Effector CD4-positive, alpha-beta T cell (primary cell): ENCODE measurements at places on chromosomes 7 and 10.

- no peak for DNase-seq
Observed at GRCh38 chr10:88763441-88763840, 3.6 kb downstream of the LIPN start.

DNA sequence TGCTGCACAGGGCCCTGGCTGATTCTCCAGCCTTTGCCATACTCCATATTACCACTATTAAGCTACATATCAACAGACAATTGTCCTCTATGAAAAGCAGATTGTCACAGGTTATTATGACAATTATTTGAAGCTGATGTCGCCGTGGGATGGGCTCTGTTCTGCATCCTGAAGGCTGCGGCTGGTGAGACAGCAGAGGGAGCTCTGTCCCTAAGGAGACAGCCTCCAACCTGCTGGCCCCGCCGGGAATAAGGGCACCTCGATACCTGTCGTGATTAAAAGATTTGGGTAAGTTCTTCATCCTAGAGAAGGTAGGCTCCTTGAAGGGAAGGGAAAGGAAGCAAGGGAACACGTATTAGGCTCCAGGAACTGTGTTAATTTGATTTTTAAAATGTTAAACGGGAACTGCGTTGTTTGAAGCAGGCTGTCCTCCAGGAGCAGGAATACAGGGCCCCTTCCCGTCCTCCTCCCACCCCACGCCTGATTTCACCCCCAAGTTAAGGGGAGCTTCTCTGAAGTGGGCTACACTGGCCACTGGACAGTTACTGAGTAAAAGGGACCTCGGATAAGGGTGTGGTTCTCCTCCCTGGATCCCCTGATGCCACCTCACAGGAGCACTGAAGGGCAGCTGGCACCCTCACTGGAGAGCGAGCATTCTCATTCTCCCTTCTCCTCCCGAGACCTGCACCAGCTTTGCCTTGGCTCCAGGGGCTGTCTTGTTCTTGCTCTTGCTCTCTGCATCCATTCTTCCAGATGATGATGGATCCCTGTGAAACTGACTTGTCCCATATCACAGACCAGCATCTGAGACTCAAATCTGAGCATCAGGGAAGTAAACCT lies 11.8 kb upstream of the TIAL1 start:
- DNase-seq, result peak; percentile 12

DNA sequence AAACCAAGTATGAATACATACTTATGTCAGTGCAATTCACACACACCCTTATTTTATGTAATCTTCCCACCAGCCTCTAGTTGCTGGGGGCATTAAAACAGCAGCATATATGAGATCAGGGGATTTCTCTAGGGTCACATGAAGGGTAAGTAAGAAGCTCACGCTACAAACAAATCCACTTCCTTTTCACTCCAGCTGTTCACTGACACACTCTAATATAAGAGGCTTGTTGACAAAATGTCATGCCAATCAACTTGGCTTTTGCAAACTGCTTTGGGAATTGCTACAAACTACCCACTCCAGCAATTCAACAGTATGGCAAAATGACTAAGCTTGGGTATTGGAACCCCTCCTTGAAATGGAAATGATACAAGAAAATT lies 10.3 kb downstream of the FAM3C start:
- no peak for DNase-seq

GRCh38 chr7:45136106-45137060 lies 21.2 kb upstream of the RAMP3 start:
- peak; percentile 54 for DNase-seq

DNA sequence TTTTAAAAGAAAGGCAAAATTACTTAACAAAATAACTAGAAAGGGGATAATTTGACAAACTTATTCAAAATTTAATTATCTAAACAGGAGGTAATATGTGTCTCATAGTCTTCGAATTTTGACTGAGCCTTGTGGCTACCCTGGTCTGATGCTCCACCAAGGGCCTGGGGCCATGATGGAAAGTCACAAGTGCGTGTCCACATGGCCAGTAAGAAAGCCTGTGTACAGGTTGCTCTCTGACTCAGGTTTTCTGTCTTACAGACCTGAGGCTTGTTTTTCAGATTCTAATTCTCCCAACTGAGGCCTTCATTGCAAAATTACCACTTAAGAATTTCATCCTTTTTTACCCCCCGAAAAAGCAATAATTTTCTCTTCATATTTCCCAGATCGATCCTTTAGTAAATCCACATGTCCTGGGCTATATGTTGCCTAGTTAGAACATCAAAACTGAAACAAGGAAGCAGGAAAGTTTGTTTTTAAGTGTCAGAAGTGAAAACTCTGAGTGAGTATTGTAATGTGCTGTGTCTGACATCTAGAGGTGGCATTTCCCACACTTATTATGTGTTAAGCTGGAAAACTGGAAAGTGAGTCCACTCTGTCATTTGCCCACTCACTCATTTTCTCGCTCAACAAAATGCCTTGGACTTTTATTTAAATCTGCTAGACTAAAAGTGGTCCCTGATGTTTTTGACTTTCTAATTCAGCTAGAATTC lies 10.0 kb downstream of the CYP3A43 start:
- DNase-seq, result no peak

DNA sequence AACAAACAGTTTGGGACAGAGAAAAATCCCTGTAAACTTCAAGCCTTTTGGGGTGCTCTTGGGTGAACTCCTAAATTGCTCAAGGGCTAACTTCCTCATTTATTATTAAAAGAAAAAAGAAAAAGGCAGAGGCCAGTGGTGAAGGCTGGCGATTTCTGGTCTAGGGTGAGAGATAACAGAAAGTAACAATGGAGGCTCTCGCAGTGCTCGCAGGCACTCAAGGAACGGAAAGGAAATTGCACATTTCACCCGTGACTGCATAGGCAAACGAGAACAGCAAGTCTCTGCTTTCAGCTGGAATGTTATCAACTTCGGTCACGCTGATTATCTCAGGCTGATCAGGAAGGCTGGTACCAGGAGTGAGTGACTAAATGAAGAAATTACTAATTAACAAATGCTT lies 70.7 kb downstream of the PRKAG2 start:
- DNase-seq, result no peak

DNA sequence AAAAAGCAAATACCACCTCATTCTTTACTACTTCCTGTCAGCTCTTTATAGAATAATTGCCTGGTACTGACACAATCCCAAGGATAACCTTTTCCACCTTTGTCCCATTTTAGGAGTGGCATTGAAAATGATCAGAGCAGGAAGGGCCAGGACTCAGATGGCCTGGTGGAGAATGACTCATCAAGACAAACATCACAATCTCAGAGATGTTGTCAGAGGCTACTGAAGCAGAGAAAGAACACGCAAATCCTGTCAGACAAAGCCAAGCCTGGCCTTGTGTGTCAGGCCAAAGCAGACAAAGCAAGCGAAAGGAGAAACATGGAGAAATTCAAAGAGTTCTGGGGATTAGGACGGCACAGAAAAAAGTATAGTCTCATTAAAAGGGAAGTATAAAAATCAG lies 40.9 kb downstream of the NSUN6 start:
- DNase-seq, result no peak

GRCh38 chr10:4018054-4018511 lies 233.1 kb upstream of the KLF6 start:
- no peak for DNase-seq

- DNase-seq, result no peak
Observed at GRCh38 chr7:96337519-96337918, 15.6 kb upstream of the SLC25A13 start.

GRCh38 chr10:99461230-99461629 lies 30.8 kb upstream of the GOT1 start:
- no peak for DNase-seq

DNA sequence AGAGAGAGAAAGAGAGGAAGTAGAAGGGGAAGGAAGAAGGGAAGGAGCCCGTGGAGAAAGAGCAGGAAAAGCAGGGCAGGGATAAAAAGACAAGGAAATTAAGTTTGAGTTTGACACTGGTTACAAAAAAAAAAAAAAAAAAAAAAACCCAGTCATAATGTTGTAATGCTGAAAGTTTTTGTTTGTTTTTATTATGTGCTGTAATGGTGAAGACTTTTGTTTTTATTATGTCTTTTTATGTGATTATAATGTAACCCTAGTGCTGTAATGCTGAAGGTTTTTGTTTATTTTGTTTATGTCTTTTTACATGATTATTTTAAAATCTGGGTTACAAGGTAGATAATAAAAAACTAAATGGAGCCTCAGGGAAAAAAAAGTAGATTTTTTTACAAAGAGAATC lies 184.8 kb downstream of the SEMA3A start:
- DNase-seq, result no peak

DNA sequence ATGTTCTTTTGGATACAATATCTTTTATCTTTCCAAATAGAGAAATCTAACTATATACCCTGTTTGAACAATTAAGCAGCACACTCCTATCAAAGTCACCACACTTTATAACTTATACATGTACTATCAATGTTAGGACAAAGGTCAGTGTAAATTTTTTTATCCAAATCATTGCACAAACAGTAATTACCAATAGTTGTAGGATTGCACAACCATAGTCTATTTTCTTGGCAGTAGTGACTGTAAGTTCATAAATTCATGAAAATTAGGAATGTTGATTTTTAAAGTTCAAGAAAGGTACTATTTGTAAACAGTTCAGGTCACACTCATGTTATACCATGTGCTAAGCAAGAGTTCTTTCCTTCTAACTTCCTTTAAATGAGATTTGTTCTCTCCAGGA lies 9.3 kb downstream of the WNT2 start:
- DNase-seq, result no peak

- DNase-seq, result no peak
Observed at GRCh38 chr10:25068152-25069058, 52.0 kb downstream of the THNSL1 start.

GRCh38 chr7:28792858-28793257 lies 165.3 kb downstream of the TRIL start:
- no peak for DNase-seq

DNA sequence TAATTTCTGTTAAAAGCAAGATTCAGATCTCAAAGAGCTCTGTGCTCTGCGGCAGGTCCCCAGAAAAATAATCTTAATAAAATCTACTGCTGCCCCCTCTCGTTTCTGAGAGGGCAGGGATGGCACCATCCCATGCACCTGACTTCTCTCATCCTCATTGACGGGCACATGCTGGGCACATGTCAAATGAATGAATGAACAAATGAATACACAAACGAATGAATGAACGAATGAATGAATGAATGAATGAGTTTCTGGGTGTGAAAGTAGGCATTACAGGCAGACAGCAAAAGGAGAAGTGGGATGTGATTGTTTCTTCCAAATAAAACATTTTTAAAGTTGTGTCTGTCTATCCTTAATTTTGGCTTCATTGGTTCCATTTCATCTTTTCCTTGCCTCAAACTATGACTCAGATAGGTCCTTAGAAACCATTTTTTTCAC lies 398.1 kb upstream of the PRKCQ start:
- DNase-seq, result no peak

GRCh38 chr10:86177537-86178155 lies 188.9 kb downstream of the GRID1 start:
- no peak for DNase-seq

GRCh38 chr7:3120513-3120912 lies 76.8 kb upstream of the CARD11 start:
- DNase-seq, result no peak

- DNase-seq, result no peak
Observed at GRCh38 chr10:31642281-31642680, 286.4 kb downstream of the ARHGAP12 start.

DNA sequence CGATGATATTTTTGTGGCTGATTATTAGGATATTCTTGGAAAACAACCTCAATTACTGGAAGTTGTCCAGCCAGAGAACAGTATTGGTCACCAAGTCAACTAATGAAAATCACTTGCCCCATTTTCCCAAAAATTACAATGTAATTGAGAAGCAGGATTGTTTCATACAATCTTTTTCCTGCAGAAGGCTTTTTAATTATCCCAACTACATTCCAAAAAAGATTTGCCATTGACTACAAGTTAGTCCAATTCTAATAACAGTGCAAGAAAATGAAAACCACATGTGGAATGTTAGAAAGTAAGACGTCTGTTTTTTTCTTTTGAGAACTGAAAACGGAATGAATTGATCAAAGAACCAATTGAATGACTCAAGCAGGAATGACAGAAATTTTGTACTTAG lies 1195.8 kb downstream of the SORCS1 start:
- DNase-seq, result no peak

- DNase-seq, result no peak
Observed at GRCh38 chr10:13690281-13690825, 103.6 kb downstream of the PRPF18 start.

DNA sequence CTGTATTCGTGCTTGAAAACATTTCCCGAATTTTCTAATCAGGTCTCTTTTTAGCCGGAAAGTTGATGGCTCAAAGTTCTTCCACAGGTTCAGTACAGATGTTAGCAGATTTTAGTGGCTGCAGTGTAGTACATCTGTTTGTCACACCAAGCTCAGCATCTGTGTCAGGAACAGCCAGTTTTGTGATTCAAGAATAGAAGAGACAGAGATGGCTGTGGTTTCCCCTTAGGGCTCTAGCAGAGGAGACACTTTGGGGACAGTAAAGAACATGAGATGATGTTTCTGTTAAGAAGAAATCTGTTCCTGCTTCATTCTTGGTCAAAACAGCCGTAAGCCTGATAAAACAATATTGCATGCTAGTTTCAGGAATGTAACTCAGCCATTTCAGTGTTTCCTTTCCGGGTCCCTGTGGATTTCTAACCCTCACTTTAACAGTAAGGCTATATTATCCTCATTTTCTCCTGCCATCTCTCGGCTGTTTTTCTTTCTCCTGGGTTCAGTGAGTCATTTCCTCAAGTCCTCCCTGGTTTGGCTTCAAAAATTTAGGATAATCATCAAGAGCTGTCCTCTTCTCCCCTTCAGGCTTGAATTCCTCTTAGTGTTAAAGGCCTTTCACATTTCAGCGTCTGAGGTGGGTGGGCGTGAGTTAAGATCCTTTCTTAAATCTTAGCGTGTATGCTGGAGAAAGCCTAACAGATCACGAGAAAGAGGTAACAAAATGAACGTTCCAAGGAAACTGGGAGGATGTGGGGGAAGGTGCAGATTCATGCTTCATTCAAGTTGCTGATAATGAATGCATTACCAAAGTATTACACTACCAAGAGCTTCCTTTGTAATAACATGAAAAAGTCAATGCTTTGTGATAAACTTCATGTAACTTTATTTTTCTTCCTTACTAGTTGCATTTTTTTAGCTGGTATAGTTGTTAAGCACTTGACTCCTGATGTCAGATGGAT lies 37.1 kb upstream of the BICC1 start:
- no peak for DNase-seq

GRCh38 chr10:132037676-132037975 lies 28.1 kb upstream of the JAKMIP3 start:
- DNase-seq, result no peak

DNA sequence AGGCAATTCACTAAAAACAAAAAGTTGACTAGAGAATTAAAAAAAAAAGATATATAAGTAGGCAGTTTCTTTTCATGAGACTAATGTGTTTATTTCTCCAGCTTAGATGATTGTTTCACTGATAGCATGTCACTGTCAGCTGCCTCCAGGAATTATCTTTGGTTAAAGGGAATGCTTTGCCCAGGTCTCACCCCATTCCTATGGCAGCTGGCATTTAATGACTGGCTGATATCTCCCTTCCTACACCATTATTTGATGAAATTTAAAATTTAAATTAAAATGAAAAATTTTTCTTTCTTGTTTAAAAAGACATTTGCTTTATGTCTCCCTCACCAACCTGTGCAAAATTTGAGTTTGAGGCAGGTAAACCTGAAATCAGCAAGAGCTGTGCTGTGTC lies 214.5 kb upstream of the PRSS1 start:
- no peak for DNase-seq

GRCh38 chr7:96151889-96152288 lies 170.0 kb downstream of the SLC25A13 start:
- no peak for DNase-seq

- DNase-seq, result no peak
Observed at GRCh38 chr10:947881-948280, 16.4 kb upstream of the LARP4B start.

- no peak for DNase-seq
Observed at GRCh38 chr10:71246591-71247413, 34.4 kb downstream of the UNC5B start.

- DNase-seq, result no peak
Observed at GRCh38 chr7:91293136-91293535, 28.9 kb downstream of the FZD1 start.
